ENCODE measurements at places on chromosomes 16 and 17.

- no peak for DNase-seq
Observed at GRCh38 chr16:2252806-2253148, 1.4 kb upstream of the ECI1 start.

- no peak for DNase-seq
Observed at GRCh38 chr17:70478902-70479301, 309.6 kb downstream of the KCNJ2 start.

GRCh38 chr17:37117373-37118142 lies 168.8 kb downstream of the AATF start:
- DNase-seq, result no peak

DNA sequence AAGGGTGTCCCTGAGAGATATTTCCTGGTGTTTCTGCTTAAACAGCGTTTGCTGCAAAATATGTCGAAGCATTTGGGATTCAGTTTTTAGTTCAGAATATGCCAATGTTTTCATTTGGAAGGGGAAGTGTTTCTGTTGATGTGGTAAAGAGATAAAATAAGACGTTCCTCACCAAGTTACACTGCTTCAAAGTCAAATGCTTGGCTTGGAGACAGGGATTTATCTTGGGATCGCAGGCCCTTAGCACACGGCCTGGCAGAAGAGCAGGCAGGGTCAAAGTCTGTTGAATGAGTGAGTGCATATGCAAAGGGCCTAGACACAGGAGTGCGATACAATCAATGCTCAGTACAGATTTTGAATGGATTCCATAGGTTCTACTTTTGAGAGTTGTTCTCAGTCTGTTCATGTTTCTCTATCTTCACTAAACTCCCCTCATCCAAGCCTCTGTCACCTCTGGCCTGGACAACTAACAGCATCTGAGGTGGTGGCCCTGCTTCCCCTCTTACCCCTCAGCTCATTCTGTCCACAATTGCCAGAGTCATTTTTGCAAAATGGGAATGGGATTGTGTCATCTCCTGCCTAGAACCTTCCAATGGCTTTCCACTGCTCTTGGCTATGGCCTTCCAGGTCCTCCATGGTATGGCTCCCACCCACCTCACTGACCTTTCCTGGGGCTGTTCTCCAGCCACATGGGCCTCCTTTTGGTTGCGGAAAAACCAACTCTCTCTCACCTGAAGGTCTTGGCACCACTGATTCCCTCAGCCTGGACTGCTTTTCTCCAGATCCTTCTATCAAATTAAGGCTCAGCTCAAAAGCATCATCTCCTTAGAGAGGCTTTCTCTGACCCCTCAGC lies 3.2 kb downstream of the DEXI start:
- DNase-seq, result no peak

GRCh38 chr17:40551091-40551878 lies 14.0 kb downstream of the CCR7 start:
- no peak for DNase-seq

GRCh38 chr16:79310710-79311109 lies 289.8 kb downstream of the MAF start:
- no peak for DNase-seq

DNA sequence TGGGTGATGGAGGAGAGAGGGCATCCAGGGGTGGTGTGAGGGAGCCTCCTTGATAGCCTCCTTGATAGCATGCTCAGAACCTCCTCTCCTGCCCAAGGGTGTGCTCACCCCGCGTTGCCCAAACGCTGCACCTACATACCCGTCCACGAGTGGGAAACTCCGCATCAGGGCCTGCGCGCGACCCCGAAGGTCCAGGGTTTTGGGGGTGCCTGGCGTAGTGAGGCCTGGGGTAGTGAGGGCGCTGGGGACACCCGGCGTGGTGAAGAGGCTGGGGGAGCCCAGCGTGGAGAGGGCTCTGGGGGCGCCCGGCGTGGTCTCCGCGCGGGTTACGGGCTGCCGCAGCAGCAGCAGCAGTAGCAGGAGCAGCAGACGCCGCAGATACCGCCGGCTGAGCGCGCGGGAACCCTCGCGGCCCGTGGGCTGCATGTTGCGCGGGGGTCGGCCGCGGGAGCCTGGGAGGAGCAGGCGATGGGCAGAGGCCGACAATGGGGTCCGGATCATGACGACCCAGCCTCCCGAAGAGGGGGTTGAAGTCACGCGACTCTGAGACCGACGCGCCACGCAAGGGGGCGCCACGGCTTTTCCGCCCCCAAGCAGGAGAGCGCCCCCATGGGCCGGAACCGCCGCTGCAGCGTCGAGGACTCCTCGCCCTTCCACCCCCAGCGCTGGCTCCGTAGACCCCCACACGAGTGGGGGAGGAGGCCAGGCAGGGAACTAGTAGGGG lies at the start of gene DPEP3:
Gene DPEP3 (minus strand): TSS at position 545 of the 724 bp plus-strand sequence. CDS start 119 bp downstream, at position 426.
- no peak for DNase-seq

DNA sequence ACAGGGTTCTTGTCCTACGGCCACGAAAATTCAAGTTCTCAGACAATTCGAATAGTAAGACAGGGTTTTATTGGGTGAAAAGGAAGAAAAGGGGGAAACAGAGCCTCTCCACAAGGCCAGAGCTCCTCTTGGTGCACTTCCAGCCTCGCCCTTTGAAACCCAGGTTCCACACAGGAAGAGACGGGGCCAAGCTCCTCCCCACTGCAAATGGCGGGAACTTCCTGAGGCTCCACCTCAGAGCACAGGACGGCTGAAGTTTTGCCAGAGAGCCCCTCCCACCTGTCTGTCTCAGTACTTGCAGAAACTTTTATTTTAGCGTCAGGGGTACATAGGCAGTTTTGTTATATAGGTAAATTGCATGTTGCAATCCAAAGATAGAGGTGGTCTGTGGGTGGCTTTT lies 165.7 kb upstream of the CDH8 start:
- DNase-seq, result no peak

- DNase-seq, result no peak
Observed at GRCh38 chr17:37100231-37100630, 151.5 kb downstream of the AATF start.

GRCh38 chr17:41864498-41864835 lies 756 bp downstream of the KLHL11 start:
- no peak for DNase-seq

DNA sequence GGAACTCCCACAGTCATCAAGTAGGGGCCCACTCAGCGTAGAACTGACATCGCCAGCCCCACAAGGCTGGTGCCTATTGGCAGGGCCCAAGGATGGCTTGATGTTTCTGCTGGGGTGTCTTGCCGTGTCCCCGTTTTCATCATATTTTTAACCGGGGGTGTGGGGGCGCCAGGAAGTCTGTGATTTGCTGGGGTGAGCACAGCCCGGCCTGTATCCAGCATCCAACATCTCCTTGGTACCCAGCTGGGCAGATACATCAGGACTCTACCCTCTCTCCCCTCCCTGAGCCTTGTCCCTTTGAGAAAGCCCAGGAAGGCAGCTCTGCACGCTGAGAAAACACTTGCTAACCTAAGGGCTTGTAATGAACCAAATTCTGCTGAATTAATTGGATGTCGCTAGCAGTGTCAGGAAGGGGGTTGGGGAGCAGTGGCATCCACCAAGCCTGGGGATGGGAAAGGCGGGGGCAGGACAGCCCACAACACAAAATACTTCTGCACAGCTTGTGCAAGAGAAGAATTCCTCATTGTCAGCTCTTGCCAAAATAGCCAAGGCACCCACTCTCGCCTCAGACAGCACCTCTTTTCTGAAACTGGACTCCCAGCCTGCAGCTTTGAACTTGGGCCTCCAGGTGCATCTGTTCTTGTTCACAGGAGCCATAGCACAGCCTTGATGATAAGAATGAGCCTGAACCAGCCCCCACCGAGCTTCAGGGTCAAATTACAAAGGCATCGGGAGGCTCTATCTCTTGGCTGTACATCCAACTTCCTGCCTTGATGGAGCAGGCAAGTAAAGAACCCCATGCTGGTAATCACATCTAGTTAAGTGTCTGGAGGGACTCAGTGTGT lies 63.7 kb upstream of the LYRM9 start:
- no peak for DNase-seq

All from HL-60 (cell line).